Effector CD8-positive, alpha-beta T cell (primary cell): ENCODE measurements at places on chromosomes 13 and 19.

DNA sequence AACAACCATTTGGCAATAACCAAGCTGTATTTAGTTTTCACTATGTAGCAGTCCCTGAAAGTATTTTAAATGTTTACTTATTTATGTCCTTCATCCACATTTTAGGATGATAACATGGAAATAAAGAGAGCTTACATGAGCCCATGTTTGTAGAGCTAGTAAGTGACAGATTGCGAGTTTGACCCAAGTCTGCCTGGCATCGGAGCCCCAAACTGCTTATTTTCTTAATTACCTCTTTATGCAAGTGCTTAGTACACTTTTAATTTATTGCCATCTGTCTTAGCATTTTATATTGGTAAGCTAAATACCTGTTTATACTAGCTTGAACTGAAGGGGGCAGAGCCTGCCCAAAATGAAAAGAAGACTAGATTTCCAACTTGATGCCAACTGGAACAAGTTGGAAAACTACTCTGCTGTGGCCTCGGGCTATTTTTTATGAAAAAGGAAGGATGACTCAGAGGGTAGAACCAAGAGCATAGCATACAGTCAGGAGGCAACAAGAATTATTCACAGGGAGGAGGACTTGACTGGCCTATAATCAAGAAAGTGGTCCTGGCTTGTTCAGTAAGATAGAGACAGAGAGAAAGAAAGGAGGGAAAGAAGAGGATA lies 150.2 kb downstream of the NDFIP2 start:
- DNase-seq: no peak

DNA sequence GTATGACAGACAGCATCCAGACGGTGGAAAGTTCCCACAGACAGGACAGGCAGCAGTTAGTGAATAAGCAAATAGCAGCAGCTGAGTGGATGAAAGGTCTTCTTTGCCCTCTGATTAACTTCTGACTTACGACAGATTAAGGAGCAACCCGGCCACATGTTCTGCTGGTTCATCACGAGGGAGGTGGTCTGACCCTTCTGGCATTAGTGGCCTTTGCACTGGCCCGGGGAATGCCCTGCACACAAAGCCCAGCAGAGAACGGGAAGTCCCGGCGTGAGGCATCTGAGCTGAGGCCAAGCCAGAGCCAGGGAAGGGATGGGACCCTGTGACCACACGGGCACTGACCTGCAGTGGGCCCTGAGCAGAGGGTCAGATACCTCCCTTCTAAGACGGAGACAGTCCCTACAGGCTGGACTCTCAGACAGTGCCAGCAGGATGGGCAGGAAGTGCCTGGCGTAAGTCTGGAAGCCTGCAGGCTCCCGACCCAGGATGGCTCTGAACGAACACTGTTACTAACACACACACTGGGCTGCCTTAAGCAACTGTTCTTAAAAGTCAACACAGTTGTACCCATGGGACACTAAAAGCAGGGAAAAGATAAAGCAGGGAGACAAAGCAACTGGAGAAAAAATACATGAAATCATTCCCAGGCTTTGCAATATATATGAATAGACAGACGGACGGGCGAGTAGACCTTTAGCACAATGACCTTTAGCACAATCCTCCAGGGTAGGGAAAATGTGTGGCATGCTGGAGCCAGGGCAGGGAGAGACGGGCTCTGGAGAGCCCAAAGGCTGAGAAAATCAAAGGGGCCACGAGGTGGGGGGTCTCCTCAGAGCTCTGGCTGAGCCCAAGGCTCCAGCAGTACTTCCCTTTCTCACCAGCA lies 6.3 kb downstream of the C19orf12 start:
- no peak for DNase-seq

DNA sequence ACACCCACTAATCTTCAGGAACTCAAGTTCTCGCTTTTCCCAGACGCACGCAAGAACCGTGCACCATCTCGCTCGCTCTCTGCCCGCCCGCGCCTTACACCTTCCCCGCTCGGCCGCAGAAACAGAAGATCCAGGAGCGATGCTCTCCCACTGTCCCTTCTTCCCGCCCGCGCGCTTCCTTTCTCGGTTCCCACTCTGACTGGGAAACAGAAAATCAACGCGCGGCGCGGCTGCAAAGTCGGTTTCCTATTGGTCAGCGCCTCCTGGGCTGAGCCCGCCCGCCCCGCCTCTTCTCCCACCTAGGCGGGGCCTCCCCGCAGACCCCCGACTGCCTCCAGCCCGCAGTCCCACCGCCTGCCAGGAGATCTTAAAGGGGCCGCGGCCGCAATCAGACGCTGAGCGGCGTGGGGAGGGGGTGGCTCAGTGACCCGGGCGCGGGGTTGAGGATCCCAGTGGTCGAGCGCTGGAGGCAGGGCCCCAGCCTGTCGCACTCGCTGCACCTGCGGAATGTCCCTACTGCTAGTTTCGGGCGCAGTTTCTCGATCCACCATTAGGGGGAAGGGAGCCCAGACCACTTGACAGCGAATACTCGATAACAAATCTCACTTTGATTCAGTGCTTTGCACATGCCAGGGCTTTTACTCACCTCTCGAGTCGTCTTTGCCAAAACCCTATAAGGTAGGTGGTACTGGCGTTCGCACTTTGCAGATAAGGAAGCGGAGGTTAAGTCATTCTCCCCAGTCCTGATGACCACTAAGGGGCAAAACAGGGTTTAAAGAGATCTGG lies 700 bp upstream of the SLC25A23 start:
- DNase-seq: peak; percentile 88

- no peak for DNase-seq
Measured at GRCh38 chr13:93714171-93714570, 487.6 kb downstream of the GPC6 start.

GRCh38 chr19:14559916-14560775 lies 11.7 kb downstream of the NDUFB7 start:
- DNase-seq: no peak

GRCh38 chr13:86282442-86282841 lies 483.2 kb upstream of the SLITRK6 start:
- DNase-seq: no peak

DNA sequence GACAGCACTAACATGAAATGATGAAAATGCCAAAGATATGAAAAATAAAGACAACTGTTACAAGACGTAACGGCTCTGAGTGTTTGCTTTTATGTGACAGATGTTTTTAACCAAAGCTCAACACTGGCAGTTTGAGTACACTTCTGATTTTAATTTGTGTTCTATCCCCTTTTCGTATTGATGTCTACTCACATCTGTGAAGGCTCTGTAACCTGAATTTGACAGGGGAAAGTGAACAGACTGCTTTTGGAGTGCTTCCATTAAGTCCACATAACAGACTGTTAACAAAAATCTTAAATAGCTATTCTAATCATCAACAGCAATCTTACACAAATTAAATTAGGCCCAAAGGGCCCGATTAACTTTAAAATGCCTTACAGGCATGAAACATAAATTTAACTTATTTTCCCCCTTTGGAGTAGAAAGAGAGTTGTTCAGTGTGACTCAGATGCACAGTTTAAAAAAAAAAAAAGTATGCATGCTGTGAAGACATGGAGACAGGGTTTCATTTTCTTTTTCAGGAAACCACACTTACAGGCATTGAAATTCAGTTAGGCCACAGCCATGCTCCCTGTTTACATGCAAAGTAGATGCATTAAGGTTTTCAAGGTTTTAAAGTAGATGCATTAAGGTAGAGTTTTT lies 16.3 kb upstream of the RNASEH2B start:
- DNase-seq: no peak

DNA sequence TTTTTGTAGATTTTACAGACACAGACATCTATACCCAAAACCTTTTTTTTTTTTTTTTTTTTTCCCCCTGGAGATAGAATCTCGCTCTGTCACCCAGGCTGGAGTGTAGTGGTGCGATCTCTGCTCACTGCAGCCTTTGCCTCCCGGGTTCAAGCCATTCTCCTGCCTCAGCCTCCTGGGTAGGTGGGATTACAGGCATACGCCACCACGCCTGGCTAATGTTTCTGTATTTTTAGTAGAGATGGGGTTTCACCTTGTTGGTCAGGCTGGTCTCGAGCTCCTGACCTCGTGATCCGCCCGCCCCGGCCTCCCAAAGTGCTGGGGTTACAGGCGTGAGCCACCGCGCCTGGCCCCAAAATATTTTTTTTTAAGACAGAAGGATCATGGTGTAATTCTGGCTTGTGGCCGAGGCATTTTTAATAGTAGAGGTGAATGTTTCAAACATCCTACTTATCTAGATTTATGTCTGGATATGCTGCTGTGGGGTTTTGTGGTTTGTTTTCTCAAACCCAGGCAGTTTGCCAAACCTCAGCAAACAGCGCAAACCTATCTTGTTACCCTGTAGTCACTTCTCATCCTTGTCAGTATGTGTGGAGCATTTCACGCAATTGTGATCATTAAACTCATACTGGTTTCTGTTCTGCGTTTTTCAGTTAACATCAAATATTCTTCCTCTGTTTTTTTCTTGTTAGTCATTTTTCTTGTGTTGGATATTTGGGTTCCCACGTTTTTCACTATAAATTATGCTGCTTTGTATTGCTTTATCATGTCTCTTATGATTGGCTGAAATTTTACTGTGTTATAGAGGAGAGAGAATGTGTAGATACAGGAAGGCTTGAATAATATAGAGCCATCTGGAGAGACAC lies 36.2 kb upstream of the GARRE1 start:
- peak; percentile 32 for DNase-seq

DNA sequence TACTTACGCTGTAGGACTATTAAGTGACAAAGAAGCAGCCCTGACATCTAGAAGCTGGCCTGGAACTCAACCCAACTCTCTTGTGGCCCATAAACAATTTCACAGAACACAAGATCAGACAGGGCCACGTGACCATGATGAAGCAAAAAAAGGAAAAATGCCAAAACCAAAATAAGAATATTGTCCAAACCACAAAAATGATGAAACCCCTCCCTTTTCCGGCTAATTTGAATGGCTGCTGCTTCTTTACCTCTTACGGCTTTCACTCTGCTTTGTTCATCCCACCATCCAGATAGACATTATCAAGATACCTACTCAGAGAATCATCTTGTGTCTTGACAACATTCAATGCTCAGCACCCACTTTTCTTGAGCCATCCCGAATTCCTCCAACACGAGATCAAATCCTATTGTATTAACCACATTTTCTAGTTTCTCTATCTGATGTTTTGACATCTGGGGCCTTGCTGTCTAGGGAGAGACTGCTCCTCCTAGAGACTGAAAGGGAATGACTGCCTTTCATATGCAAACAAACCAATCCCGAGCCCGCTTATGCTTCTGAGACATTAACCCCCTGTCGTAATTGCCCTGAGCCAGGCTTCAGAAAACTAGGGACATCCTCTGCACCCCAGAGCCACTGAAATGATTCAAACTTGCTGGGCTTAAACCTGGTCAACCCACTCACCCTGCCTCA lies 186.3 kb downstream of the TDRD3 start:
- no peak for DNase-seq

DNA sequence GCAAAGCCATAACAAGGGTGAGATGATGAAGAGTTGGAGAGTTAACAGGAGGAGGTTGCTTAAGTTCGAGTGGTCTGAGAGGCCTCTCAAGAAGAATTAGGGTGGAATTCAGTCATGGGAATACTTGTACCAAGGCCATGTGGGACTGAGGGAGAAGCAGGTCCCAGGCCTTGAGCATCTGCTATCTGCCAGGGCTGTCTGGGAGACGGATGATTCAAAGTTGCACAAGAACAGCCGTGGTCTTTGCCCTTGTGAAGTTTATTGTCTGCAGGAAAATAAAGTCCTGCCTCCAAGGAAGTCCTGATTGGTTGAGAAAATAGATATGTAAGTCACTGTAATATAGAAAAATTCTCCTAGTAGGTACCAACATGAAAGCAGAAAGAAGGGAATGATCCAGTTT lies 178.8 kb upstream of the RFC3 start:
- DNase-seq: no peak

DNA sequence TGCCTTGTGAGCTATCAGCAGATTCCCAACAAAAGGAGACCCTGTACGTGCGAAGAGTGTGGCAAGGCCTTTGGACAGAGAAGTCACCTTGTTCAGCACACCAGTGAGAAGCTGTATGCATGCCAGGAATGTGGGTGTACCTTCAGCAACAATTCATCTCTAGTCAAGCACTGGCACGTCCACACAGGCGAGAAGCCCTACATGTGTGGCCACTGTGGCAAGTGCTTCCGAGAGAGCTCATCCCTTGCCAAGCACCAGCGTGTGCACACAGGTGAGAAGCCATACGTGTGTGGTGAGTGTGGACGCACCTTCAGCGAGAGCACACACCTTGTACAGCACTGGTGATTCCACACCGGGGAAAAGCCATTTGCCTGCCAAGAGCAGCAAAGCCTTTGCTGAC lies 7.6 kb upstream of the ZSCAN22 start:
- no peak for DNase-seq

DNA sequence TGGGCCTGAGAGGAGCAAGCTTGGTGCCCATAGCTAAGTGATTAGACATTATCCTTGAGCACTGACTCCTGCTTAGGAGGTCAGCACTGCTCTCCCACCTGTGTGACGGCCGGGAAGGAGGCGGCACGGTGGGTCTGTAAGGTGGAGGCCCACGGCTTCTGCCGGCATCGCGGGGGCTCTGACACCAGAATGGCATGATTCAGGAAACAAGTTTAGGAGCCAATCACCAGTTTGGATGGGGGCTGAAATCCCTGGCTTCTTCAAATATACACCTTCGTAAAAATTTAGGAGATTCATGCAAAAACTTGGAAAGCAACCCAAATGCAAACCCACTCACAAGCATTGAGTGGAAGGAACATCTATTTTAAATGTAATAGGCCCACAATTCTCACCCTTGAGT lies 307.3 kb upstream of the TSHZ3 start:
- DNase-seq: no peak

DNA sequence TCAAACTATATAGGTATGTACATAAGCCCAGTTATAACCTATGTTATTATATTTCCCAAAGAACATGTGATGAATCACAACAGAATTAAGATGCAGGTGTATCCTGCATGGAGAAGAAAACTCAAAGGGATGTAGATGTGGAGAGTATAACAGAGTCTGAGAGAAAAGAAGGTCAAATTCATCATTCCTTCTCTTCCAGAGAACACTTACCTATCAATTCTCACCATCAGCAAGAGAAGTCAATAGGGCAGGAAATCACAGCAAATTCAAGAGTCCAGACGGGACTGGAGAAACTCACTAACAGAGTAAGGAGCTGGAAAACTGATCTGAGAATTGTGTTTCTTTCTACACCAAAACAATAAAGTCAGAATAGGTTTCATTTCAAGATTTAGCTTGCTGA lies 28.4 kb downstream of the DIAPH3 start:
- DNase-seq: no peak

- peak; percentile 55 for DNase-seq
Measured at GRCh38 chr19:51158474-51159129, 16.5 kb downstream of the SIGLEC7 start.

DNA sequence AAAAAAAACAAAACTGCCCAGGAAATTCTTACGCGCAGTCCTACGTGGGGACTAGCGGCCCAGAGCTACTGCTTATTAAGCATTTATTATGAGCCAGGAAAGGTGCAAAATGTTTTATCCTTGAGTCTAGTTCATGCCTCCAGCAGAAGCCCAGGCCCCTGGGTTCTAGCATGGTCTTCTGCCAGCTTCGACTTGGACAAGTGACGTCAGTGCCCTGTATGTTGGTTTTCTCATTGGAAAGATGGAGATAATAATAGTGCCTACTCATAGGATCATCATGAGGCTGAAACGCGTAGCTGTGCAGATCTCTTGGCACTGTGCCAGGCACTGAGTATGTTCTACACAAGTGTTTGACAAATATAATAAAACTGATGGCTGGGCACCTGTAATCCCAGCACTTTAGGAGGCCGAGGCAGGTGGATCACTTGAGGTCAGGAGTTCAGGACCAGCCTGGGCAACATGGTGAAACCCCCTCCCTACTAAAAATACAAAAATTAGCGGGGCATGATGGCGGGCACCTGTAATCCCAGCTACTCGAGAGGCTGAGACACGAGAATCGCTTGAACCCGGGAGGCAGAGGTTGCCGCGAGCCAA lies 12.4 kb upstream of the SULT2B1 start:
- no peak for DNase-seq
